ENCODE measurements at places on chromosomes 3 and 15. TPM values are rescaled to one million over a fixed set of nuclear protein-coding genes. Genes with fewer than 3 reads are reported as not detected.

DNA sequence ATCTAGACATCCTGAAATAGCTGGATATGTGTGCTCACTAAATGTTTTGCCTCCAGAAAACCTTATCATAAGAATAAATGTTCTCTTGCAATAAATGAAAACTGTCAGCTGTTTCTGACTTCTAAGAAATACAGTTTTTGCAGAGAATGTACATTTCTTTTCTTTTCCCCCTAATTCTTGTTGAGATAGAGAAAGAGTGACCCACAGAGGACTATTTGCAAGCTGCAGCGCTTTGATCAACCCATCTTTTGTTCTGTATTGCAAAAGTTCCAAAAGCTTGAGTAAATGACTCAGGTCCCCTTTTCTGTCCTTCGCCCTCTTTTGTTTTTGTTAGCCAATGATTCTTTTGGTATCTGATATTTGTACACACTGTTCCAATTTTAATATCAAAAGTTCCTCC lies 141.9 kb downstream of the BBX start:
- DNase-seq: no peak

Gene JMJD7
- 12.7 TPM for polyA plus RNA-seq

- no peak for DNase-seq
Observed at GRCh38 chr3:144264794-144265193, 293.2 kb downstream of the DIPK2A start.

- DNase-seq: no peak
Observed at GRCh38 chr15:49741712-49742111, 120.9 kb downstream of the DTWD1 start.

Gene PTX3
- 3.9 TPM for polyA plus RNA-seq

DNA sequence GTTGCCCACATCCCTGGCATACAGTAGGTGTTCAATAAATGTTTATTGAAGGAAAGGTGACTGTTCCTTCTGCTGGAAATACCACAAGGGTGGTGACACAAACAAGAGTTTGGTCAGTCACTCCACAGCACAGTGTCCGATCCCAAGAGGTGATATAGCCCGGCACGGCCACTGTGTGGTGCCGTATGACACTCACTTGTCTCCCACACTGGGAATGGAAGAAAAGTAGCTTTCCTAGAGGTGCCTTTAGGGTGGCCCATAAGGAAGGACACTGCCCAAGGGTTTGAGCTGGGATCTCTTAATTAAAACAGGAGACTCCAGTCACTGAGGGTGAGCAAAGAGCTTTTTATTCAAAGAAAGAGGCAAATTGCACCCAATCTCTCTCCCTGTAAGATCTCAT lies 40.5 kb downstream of the TGM4 start:
- no peak for DNase-seq

DNA sequence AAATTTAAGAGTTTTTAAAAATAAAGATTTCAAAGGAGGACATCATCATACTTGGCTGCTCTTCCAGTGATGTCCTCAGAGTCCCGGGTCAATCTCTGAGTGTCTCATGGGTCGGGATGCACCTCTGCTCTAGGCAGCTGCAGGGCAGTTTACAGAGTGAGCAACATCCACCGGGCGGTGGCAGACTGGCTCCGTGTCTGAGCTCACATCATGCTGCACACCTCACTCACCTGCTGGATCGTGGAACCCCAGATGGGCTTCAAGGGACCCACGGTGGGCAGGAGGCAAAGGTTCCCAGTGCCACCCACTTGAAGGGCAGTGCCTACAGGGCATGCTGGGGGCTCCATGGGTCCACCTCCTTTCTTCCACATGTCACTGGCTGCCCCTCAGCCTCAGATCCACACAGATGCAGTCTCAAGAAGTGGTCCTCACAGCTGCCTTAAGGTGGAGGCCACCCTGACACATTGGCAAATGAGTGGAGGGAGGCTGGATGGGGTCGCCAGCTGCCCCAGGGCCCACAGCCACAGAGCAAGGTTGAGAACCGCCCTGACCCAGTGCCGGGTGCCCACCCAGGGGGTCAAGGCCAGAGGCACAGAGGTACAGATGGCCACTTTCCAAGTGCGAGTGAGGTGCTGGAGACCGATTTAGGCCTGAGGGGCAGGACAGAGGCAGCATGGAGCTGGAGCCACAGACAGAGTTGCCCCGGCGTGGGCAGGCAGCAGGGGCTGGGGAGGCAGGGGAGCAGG lies 25.2 kb downstream of the CYFIP1 start:
- no peak for DNase-seq

Gene KLF15
- 12.9 TPM for polyA plus RNA-seq

DNA sequence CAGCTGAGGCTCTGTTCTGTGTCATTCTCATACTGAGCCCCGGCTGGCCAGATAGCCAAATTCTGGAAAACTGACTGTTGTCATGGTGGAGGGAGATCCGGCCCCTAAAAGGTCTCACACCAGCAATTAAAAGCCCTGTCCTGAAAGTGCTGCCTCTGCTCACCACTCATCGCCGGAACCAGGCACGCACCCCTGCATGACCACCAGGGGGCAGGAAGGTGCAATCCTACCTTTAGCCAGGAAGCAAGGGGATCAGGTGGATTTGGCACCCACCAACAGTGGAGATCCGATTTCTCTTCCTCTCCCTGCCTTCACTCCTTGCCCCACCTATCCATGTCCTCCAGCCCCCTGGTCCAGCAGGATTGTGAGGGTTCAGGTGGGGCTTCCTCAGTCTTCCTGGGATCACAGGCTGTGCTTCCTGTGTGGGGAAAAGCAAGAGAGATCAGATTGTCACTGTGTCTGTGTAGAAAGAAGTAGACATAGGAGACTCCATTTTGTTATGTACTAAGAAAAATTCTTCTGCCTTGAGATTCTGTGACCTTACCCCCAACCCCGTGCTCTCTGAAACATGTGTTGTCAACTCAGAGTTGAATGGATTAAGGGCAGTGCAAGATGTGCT lies 16.1 kb upstream of the CACNA2D2 start:
- no peak for DNase-seq

GRCh38 chr3:86056962-86057361 lies 934.0 kb downstream of the VGLL3 start:
- DNase-seq: no peak

- no peak for DNase-seq
Observed at GRCh38 chr3:20145874-20146273, 40.1 kb downstream of the SGO1 start.

DNA sequence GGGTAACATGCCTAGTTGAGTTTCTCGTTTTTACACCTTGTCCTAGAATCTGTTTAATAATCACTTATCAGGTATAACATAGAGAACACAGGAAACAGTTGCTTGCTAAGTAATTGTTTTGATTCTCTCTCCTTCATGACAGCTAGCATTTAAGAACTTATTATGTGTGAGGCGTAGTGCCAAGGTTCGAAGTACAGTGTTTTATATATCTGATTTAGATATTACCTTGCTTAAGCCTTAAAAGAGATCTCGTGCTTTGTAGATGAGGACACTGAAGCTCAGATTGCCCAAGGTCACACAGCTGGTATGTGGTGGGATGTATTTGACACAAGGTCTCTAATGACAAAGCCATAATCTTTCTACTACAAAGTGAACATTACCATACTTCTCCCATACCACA lies 29.0 kb upstream of the IFT57 start:
- no peak for DNase-seq

GRCh38 chr3:141338881-141339280 lies 29.4 kb upstream of the ZBTB38 start:
- DNase-seq: no peak

DNA sequence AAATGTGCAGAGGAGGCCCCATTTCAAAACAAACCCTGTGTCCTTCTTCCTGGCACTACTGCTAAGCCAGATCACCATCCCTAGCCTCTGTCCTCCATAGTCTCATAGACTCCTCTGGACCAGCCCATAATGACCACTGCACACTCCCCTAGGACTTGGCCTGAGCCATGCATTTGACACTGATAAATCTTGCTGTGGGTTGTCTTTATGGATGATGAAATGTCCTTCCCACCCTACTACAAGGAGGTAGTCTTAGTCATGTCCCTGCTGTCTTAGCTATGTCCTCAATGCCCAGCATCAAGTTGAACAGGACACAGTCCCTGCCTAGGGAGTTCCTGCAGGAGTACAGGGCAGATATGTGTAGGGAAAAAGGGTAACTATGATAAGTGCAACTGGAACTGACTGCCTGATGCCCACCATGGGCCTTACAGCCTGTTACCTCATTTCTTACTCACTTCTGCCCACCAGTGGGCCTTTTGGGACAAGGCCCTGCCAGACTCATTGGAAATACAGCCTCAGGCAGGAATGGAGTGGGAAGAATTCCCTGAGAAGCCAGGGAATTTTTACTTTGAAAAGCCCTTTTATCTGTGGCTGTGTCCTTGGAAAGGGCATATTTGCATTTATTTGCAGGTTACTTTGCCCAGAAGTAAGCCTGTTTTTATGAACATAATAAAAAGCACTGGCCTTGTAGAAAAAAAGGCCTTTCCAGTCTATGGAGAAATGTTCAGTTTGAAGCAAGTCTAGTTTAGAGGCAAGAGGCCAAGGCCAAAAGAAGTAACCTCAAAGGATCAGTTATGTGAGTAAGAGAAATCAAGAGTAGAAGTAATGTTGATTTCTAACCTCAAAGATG lies 199.6 kb upstream of the EIF1B start:
- DNase-seq: no peak

DNA sequence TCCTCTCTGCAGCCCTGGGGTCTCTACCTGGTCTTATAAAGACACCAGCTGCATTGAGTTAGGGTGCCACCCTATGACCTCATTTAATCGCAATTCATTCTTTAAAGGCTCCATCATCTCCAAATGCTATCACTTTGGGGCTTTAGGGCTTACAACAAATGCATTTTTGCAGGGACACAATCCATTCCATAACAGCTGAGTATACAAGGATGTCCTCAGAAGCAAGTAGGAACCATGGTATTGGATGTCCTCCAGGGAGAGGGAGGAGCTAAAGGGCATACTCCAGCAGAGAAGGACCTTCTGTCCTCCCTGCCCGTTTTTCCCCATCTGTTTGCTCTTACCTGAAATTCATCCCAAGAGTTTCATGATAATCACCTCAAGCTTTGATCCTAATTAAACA lies 30.3 kb downstream of the UMPS start:
- no peak for DNase-seq

DNA sequence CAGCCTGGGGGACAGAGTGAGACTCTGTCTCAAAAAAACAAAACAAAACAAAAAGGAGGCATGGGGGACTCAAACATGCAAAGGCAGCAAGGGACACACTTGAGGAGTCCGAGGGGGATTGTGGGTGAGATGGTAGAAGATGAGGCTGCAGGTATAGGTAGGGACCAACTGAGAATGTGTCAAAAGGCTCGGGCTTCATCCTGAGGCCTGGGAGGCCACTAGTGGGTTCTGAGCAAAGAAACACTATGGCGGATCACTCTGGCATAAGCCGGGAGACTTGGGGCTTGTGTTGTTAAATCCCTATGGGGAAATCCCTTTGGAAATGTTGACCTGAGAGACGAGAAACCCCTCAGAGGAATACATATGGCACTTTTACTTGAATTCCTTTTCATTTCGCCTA lies 21.2 kb downstream of the ZNF710 start:
- no peak for DNase-seq

Gene CACNA2D2
- 15.4 TPM for polyA plus RNA-seq

Gene MRPS25
- 62.3 TPM for polyA plus RNA-seq

Gene ANKRD63
- not detected for polyA plus RNA-seq

Gene SLC33A1
- polyA plus RNA-seq: 35.1 TPM

Measured in right renal pelvis (tissue), 4 donors.